ENCODE measurements at places on chromosomes 16 and 17.
A peak's percentile ranks its signal among the peaks of the same experiment; 100 is the strongest.

- DNase-seq: no peak
Measured at GRCh38 chr16:3645108-3645503, 9.4 kb upstream of the DNASE1 start.

DNA sequence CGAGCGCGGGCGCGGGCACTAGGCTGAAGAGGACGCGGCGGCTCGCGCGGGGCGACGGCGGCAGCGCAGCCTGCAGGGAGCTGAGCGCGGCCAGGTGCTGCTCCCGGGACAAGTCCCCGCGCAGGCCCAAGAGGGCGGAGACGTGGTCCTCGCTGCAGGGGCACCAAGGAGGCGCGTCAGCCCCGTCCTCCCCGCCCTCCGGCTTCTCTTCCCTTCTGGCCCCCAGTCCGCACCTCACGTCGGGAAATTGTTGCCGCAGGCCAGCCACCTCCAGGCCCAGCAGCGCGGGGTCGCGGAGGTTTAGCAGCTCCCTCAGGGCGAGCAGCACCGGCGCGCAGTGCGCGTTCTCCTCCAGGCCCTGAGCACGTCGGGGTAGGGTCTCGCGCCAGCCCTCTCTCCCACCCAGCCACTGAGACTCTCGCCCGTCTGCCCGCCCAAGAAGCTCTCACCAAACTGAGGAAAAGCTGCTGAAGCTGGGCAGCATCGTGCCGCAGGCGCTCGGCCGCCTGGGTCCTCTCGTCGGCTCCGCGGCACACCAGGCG, 761 bp upstream of the MATCAP1 start:
- no peak for DNase-seq

GRCh38 chr16:67720236-67720635, 1.1 kb upstream of the GFOD2 start:
- no peak for DNase-seq

- no peak for DNase-seq
Measured at GRCh38 chr17:75151930-75152329, 2.4 kb downstream of the JPT1 start.

DNA sequence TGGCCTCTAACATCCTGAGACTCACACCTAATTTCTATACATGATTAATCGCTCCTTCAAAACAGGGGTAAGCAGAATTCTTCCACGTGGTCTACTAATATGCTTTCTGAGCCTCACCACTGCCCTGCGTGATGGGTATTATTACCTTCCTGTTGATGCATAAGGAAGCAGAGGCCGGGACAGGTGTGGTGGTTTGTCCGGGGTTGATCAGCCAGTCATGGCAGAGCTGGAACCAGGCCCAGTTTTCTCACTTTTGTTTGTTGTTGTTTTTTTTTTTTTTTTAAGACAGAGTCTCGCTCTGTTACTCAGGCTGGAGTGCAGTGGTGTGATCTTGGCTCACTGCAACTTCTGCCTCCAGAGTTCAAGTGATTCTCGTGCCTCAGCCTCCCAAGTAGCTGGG, 31.2 kb downstream of the RNF135 start:
- DNase-seq: no peak

DNA sequence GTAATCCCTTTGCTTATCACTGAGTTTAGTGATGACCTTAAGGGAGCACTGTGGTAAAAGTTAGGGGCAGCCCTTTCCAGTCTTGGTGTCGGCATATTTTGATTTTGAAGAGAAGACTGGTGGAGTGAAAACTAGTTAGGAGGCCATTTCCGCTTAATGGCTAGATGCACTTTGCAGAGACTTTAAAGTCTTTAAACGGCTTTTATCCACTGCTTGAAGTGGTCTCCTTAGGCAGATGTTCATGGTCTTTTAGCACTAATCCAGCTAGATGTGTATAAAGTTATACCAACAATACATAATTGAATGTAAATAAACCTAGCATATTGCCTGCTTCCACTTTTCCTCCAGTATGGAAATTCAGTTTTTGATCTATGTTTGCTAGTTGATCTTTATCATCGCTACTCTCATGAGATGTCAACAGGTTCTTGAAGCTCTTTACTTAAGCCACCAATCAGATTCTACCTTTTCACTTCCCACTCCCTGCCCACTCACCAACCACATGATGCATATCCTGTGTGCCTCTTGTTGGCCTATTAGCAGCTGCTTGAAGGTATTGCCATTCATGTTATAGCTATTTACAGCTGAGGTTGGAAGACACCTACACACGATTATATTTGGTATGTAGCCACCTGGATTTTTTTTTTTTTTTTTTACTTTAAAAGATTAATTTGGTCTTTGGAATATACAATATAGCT, 132.0 kb downstream of the NLK start:
- DNase-seq: peak; percentile 5

DNA sequence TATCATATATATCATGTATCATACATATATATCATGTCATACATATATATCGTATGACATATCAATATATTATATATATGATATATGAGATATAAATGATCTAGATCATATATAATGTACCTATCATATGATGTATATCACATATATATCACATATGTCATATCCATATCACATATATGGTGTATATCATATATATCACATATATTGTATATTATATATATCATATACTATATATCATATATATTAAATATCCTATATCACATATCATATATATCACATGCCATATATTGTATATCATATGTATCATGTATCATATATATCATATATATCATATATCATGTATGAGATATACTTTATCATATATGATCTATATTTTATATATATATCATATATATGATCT, 355.9 kb upstream of the RBFOX1 start:
- DNase-seq: no peak

- DNase-seq: no peak
Measured at GRCh38 chr17:77140878-77141767, at the start of gene SEC14L1. Gene SEC14L1 (plus strand): TSS chr17:77140969. CDS start chr17:77143597, 2,628 bp downstream.

DNA sequence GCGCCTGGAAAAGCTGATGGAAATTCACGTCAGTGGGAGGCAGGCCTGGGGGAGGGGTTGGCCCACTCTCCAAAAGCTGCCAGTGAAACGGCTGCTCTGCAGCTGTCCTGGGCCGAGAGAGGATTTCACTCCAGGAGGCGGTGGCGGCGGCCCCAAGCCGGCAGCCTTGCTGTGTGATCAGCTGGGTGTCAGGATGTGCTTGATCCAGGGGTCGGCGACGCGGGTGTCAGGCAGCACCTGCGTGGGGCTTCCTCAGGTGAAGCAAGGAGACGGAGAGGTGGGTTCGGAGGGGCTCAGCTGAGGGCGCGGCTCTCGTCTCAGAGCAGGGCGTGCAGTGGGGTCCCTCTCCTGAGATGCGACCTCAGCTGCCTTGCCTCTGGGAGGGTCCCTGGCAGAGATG, 7.0 kb downstream of the CBFA2T3 start:
- DNase-seq: no peak

DNA sequence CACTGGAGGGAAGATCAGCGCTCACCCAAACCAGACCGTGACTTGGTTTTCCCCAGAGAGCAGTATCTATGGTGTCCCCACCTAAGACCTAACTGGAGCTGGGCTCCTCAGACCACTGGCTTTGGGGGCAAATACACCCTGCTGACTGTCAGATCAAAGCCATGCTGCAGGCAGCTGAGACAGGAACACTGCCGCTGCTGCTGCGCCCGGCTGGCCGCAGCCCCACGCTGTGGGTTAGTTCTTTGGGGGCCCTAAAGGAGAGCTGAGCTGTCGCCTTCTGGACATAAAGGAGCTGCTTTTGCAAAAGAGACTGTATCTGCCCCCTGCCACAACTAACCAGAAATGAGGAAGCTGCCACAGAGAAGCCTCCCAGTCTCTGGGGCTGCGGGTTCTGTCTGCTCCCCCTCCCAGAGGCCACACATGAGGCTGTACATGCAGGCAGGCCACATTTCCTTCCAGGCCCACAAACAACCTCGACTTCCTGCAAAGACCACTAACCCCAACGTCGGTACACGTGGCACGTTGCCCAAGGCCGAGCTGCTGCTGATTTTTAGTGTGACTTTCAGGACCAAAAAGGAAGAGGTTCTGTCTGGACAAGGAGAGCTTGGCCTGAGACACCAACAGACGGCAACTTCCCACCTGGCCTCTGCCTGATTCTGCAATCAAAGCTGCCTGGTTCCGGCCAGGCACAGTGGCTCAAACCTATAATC, 18.2 kb upstream of the ABR start:
- DNase-seq: peak; percentile 59

DNA sequence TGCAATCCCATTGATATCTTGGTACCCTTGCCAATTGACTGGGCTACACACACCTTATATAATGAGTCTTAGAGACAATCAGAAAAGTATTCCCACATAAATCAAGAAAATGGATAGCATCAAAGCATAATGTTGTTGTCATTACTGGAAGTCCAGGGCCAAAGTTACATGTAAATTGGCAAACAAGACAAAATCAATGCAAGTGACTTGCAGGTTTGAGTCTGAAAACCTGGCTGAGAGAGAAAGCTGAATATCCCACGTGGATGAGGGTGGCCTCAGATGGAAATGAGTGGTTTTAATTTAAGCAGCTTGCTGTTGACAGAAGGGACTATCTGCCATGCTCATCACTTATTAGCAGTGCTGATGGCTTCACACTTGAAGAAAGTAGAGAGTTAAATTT, 324.0 kb upstream of the MON1B start:
- DNase-seq: no peak

GRCh38 chr17:31251105-31251969, 45.7 kb downstream of the OMG start:
- DNase-seq: no peak

DNA sequence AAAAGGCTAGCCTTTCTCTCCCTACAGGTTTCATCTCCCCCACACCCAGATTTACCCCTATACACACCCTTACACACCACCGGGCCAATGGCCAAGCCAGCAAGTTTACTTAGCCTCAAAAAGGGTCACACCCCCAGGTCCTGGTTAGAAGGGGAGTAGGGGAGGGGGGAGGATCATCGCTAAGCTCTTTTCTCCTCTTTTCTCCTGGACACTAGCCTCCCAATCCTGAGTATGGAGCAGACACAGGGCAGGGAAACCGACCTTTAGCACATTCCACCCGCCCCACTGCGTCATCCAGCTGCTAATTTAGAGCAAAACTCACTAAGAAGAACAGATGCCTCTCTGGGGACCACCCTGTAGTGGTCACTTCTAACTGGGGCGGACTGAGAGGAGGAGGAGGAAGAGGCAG, 4.4 kb downstream of the ACLY start:
- no peak for DNase-seq

- DNase-seq: no peak
Measured at GRCh38 chr16:86630471-86630870, 52.1 kb downstream of the FOXL1 start.

DNA sequence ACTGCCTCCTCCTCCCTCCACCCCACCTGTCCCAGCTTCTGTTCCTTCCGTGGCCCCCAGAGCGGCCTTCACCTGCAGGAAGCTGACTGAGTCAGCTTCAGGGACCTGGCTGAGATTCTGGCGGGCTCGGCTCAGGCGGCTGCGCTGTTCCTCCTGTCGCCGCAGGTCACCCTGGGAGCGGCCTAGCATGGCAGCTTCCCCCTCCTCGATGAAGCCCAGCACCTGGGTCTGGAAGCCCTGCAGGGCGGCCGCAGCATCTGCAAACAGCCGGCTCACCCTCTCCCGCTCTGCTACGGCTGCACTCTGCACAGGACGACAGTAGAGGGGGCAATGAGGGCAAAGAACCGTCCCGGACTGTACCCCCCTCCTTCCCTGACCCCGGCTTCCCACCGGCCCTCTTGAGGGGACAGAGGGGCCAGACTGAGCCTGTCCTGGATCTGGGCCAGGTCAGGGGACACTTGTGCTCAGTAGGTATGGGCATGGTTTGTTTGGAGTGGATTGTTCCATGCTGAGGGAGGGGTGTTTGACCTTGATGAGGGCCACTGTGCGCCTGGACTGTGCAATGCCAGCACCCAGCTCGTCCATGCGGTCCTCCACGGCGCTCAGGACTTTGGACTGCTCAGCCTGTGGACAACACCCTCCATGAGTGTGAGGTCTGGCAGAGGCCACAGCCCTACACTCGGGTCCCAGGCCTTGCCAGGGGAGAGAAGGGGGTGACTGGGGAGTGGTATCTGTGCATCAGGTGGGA, 2.0 kb downstream of the TRIM47 start:
- DNase-seq: peak; percentile 86

GRCh38 chr16:85573696-85574641, 39.2 kb upstream of the GSE1 start:
- DNase-seq: no peak

GRCh38 chr17:55763856-55764255, 13.0 kb downstream of the PCTP start:
- no peak for DNase-seq

DNA sequence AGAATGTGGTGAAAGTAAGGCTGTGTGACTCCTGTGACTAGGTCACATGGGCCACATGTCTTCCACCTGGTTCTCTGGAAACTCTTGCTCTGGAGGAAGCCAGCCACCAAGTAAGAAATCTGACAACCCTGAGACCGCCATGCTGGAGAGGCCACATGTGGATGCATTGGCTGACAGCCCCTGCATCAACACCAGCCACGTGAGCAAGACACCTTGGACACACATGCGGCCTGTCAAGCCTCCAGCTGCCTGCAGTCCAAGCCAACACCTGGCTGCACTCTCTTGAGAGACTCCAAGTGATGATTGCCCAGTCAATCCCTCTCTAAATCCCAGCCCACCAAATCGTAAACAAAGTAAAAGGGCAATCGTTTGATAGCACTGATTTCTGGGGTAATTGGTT, 112.6 kb downstream of the FOXL1 start:
- no peak for DNase-seq

DNA sequence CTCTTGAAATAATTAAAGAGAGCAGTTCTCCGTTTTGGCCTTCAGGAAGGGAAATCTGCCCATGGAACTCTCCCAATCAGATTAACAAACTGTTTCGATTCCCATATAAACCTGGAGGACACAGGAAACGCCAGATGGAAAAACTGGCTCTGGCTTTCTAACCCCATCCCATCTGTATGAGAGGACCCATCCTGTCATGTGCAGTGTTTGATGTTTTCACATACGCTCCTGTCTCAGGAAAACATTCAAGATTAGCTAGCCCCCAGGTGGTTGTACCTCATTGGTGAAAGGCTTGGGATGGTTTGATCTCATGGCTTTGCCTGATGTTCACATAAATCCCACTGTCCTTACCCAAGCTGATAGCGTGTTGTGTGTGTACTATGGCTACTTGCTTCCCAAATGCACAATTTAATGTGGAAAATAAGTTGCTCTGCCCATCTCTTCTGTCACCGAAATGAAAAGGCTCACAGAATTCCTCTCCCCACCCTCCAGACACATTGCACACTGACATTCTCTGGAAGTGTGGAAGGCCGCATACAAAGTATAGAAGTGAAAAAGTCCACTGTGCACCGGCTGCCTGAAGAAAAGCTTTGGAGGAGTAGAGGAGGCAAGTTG, 18.2 kb upstream of the ERN1 start:
- no peak for DNase-seq

- no peak for DNase-seq
Measured at GRCh38 chr17:14580499-14580898, 279.6 kb downstream of the HS3ST3B1 start.

GRCh38 chr16:75087375-75087979, 29.1 kb downstream of the LDHD start:
- DNase-seq: no peak
